ENCODE measurements at places on chromosomes 12 and 14. TPM values are rescaled to one million over a fixed set of nuclear protein-coding genes. Genes with fewer than 3 reads are reported as not detected.

Gene MAX
- total RNA-seq, result 115 TPM

Gene TMEM132D
- total RNA-seq, result not detected

GRCh38 chr14:65821224-65821753, 408.8 kb downstream of the FUT8 start:
- no peak for DNase-seq

GRCh38 chr12:15829949-15830348, 40.8 kb upstream of the EPS8 start:
- peak; percentile 26 for DNase-seq

- DNase-seq, result no peak
These were observed 63.2 kb downstream of the SPRING1 start for GRCh38 chr12:116674643-116675183.

- DNase-seq, result no peak
These were observed 263.7 kb upstream of the SEL1L start for GRCh38 chr14:81797315-81797714.
